ENCODE measurements at places on chromosomes 11 and 22.

DNA sequence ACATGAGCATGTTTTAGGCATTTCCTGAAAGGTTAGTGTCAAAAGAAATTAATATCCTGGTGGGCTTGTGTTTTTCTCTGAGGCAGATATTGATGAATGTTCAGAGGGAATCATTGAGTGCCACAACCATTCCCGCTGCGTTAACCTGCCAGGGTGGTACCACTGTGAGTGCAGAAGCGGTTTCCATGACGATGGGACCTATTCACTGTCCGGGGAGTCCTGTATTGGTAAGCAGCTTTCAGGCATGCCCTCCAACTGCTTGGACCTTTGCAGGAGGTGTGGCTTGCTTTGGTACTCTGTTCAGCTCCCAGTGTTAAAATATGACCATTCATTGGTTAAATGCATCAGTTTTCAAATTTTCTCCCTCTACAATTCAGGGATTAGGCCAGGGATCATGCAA lies 658.6 kb upstream of the ANO5 start:
- no peak for DNase-seq

- no peak for DNase-seq
Measured at GRCh38 chr11:106172386-106172991, 95.0 kb downstream of the AASDHPPT start.

DNA sequence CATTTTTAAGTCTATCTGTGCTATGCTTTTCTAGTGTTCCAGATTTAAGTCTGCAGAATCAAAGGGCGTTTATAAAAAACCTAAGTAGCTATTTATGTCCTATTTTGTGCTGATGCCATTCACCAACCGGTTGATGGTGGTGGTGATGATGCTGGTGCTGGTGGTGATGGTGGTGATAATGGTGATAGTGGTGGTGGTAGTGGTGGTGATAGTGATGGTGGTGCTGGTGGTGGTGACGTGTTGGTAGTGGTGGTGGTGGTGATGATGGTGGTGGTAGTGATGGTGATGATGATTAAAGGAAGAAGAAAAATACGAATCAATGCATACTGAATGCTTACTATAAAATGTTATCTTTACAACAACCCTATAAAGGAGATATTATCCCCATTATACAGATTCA lies 178.2 kb downstream of the OPCML start:
- DNase-seq, result no peak

DNA sequence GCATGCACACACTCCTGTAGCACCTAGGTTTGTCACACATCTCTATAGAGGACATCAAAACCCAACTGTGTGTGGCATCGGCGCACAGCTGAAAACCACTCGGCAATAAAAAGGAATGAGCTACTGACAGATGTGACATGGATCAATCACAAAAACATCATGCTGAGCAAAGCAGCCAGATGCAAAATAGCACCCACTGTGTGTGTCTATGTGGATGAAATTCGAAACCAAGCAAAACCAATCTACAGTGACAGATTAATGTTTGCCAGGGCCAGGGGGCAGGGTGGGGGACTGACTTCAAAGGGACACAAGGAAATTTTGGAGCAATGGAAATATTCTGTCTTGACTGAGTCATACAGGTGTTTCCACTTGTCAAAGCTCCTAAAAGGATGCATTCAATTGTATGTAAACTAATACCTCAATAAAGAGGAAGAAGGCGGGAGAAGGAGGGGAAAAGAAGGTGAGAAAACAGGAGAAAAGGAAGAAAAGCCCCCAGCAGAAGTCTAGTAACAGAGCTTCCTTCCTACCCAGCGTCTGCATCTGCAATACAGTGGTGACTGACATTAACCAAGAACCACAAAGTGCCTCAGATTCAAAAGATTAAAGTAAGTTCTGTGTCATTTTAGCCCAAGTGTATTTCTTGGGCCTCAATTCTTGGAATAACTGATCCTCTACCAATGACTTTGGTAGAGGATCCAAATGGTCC lies 49.8 kb downstream of the PACSIN2 start:
- no peak for DNase-seq

DNA sequence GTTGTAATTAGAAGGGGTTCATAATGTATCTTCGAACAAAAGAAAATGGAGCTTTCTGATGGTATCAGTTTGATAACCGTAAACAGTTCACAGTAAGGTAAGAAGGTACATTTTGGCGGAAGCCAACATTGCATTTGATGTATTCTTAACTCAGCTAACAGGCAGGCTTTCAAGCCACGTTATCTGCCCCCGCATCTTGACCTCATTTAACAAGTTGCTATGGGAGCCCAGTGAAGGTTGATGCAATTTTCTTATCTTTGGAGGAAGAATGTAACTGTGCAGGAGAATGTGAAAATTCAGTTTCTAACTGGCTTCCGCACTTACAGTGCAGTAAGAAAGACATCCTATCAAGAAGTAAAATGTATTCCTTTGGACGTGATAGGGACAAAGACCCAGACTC lies 110.6 kb downstream of the ETS1 start:
- no peak for DNase-seq

DNA sequence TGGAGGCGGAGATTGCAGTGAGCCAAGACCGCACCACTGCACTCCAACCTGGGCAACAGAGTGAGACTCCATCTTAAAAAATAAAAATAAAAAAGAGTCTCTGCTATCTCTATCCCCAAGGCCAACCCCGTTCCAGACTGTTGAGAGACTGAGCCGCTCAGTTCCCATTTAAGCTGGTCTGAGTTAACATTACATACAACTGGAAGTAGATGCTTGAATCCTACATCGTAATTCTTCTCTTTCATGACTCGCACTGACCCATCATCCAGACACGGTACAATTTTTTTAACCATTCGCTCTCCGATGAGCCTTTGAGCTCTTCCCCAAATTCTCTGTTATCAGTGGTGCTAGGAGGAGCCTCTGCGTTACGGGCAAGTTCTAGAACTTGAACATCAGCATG lies 4.9 kb upstream of the CYTH4 start:
- DNase-seq, result no peak

DNA sequence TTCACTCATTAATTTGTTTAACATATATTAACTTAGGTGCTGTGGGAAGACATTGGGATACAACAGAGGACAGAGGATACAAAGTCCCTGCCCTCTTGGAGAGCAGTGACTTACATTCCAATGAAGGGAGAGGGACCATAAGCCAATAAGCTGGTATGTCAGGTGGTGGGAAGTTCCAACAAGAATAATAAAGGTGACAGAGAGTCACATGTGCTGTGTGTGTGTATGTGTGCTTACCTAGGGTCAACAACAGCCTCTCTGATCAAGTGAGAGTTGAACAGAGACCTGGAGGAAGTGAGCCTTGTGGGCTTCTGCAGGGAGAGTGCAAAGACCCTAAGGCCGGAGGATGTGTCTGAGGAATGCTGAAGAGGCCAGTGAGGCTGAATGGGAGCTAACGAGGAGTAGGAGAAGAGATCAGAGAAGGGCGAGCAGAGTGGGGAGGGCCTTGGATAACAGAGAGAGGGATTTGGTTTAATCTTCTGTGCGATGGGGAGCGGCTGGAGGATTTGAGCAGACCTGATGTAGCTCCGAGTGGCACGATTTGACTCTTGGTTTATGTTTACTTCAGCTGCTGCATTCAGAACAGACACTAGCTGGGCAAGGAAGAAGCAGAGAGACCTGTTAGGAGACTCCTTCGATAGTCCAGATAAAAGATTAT lies 35.3 kb downstream of the MAP6 start:
- no peak for DNase-seq

DNA sequence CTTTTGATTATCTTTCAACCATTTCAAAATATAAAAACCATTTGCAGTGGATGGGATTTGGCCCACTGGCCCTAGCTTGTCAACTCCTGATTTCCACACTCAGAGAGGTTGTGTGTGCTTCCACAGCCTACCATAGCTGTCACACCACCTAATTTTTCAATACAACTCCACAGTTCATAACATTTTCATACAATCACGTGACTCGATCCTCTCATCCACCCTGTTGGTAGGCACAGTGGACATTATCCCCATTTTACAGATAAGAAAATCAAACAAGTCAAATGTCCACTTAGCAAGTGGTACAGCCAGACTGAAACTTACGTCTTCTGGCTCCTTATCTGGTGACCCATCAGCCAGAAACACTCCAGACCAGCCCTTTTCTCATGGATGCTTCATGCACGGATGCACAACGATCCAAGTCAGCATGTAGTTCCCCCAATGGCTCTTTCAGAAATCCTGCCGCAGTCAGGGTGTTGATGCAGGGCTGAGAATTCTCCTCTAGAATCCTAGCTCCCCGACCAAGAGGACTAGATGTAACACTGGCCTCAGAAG lies 88.0 kb downstream of the ABTB2 start:
- no peak for DNase-seq

DNA sequence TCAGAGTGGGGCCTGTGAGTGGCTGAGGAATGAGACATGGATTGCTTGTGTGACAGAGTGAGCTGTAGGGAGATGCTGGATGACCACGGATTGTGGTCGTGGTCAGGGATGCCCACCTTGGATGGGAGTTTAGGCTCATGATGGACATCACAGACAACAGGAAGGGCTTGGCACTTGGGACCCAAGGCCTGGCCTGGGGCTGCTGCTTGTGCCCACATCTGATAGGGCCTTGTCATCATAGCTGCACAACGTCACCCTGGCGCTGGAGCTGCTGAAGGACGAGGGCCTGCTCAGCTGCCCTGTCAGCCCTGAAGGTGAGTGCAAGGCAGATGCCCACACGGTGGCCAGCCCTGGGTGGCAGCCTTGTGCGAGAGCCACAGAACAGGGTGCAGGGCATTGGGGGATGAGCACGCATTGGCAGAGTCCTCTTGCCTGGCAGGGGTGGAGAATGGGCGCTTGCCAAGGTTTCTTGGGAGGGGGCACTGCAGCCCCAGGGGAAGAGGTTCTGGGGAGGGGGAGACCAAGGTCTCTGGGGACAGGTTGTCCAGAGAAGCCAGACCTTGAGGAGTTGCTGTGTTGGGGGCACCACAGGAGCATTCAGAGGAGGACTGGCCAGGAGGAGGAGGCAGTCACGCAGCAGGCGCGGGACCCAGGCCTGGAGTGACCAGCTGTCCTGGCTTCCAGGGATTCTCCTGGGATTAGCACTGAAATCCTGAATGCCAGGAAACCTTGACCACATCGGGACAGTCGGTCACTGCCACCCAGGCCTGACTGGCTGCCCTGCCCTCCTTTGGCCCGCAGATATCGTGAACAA lies 25.0 kb downstream of the PARVG start:
- DNase-seq, result no peak

DNA sequence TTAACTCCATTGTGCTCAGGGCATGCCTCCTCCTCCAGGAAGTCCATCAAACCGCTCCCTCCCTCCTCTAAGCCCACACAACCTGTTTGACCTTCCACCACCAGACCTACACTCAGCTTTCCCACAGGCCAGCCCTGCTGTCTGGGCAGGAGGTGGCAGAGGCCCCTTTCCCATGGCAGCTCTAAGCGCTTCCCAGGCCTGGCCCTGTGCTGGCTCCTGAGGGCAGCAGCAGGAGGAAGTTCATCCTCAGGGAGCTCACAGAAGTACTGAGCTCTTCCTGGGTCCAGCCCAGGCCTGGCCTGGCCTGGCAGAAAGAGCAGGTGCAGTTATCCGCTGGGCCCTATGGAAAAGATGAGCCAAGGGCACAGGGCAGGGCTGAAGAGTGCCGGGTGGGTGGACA lies 31.4 kb downstream of the ARAP1 start:
- DNase-seq, result no peak

- DNase-seq, result no peak
Measured at GRCh38 chr11:129315781-129316579, 59.7 kb upstream of the BARX2 start.

GRCh38 chr22:49638001-49638400 lies 189.7 kb downstream of the BRD1 start:
- DNase-seq, result no peak

- peak; percentile 19 for DNase-seq
Measured at GRCh38 chr11:117597071-117597470, 199.9 kb downstream of the DSCAML1 start.

DNA sequence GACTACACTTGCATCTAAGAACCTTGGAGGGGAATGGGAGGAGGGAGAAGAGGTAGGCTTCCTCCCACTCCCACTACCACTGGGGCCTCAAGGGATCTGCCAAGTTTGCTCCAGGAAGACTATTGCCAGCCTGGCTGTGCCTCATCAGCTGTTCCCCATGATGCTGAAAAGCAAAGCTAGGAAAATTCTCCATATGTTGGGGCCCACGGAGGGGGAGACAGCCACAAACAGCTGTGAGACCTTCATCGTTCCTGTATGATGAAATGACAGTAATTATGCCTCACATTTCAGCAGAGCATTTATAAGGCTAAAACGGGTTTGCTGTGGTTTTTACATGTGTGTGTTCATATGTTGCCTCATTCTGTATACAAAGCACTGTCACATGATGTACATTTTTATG lies 6.7 kb downstream of the DSCAML1 start:
- no peak for DNase-seq
